ENCODE measurements at places on chromosomes 1 and 21.

DNA sequence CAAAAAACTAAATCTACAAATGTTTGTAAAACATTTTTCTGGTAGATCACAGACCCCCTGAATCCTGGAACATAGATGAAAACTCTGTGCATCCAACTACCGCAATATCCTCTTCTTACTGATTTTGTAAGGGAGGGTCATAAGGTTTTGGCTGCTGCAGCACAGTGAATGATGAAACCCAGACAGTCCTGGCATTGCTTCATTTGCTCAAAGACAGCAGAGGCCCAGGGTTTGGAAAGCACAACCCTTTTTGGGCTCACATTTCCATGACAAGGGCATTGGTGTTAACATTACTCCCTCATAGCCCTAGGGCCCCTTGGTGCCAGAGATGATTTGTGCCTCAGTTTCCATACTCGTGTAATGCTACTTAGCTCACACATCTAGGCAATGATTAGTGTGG, 51.2 kb downstream of the PLXNA2 start:
- DNase-seq, result no peak

- DNase-seq, result no peak
Measured at GRCh38 chr1:18673976-18674375, 43.3 kb downstream of the PAX7 start.

DNA sequence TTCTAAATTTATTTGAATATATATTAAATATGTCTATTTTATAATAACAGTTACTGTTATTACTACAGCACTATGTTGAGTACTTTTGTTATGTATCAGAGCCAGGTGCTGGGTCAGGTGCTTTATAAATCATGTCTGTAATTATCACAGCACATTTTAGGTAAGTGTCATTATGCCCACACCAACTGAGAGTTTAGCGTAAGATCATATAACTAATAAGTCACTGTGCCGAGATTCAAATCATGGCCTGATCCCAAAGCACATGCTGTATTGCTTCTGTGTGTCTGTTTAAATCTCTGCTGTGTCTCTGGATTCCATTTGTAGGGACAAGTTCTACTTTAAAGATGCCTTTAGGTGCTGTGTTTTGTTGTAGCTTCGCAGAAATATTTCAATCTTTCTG, 1.9 kb downstream of the GPSM2 start:
- no peak for DNase-seq

DNA sequence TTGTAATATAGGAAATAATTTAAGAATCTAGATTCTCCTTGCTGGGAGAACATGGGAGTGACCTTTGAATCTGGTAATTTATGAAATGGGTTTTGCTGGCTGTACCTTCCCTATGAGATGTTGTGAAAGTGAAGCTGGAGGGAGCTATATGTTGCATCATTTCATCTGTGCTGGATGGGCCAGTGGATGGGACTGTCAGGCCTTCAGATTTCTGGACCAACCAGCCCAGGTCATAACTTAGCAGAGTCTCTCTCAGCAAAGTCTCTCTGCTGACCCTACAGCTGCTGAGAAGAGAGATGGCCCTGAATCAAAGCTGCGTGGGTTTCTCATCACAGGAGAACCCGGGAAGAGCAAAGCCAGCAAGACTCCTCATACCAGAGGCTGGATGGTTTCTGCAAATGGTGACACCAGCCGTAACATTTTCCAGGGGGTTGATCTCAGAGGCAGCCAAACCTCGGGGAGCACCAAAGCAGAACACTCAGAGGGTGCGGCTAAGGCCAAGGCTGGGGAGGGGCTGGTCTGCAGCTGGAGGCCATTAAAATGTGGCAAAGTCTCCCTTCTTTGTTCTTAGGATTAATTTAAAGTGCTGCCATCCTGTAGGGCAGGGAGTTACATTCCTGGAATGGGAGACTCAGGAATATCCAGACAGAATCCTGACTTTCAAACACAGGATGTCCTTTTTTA, 18.2 kb upstream of the PTGFRN start:
- DNase-seq, result no peak

DNA sequence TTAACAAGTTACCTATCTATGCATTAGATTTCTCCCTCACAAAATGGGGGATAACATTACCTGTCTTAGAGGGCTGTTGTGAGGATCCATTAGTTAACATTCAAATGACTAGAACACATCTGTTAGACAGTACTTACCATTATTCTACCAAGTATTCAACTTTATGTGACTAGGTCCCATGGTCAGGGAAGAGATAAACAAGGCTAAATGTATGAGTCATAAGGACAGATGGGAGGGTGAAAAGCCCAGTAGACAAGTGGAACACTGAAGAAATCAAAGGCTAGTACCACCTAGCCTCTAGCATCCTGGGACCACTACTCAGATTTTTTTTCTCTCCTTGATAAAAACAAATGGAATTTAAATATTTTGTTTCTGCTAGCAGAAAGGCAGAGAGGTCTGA, 9.0 kb upstream of the VHLL start:
- no peak for DNase-seq

DNA sequence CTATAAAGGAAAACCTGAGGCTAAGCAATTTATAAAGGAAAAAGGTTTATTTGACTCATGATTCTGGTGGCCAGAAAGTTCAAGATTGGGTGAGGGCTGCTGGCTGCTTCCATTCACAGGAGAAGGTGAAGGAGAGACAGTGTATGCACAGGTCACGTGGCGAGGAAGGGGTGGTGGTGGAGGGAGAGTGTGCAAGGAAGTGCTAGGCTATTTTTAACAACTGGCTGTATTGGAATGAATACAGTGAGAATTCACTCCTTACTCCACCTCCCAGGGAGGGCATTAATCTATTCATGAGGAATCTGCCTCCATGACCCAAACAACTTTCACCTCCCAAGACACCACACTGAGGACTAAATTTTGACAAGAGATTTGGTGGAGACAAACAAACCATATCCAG, 51.0 kb downstream of the SYDE2 start:
- no peak for DNase-seq

- DNase-seq, result no peak
Measured at GRCh38 chr1:246420300-246420699, 86.8 kb downstream of the SMYD3 start.

GRCh38 chr1:48571303-48571987, 99.4 kb upstream of the SPATA6 start:
- no peak for DNase-seq

- DNase-seq, result no peak
Measured at GRCh38 chr1:153818876-153819275, 43.7 kb downstream of the SLC27A3 start.

DNA sequence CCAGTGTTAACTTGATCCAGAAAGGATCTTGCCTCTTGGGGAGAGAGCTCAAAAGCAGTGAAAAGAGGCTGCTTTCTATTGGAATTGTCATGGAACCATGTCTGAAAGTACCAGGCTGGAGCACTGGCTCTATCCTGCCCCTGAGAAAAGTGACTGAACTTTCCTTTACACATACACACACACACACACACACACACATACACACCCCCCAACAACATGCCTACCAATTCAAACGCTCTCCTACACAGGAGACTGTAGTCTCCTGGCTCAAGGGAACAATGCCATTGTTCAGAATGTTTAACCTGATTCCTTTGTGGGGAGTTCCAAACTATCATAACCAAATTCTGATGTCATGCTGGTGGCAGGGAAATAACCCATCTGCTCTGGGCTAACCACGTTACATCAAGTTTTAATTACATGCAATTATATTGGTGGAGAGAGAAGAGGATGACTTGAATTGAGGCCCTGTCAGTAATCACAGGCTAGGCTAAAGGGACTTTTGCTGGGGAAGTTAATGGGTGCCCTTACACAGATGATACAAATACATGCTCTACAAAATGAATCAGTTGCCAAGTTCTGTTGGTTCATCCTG, 52.3 kb upstream of the DUSP10 start:
- peak; percentile 6 for DNase-seq

DNA sequence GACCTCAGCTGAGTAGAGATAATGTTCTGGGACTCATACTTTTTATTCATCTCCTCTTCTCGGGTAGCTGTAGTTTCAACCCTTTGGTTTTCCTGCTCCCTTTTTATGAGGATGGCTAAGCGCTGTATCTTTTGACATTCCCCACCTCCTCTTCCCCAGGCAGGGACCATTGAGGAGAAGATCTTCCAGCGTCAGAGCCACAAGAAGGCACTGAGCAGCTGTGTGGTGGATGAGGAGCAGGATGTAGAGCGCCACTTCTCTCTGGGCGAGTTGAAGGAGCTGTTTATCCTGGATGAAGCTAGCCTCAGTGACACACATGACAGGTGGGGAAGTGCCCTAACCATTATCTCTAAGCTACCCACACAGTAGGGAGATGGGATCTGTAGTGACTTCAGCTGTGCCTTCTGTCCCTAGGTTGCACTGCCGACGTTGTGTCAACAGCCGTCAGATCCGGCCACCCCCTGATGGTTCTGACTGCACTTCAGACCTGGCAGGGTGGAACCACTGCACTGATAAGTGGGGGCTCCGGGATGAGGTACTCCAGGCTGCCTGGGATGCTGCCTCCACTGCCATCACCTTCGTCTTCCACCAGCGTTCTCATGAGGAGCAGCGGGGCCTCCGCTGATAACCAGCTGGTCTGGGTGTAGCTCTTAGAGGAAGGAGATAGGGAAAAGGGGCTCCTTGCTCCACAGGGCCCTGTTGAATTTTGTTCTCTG, 25.6 kb downstream of the LRRC41 start:
- no peak for DNase-seq

GRCh38 chr1:172446547-172446946, 2.7 kb upstream of the PIGC start:
- no peak for DNase-seq

DNA sequence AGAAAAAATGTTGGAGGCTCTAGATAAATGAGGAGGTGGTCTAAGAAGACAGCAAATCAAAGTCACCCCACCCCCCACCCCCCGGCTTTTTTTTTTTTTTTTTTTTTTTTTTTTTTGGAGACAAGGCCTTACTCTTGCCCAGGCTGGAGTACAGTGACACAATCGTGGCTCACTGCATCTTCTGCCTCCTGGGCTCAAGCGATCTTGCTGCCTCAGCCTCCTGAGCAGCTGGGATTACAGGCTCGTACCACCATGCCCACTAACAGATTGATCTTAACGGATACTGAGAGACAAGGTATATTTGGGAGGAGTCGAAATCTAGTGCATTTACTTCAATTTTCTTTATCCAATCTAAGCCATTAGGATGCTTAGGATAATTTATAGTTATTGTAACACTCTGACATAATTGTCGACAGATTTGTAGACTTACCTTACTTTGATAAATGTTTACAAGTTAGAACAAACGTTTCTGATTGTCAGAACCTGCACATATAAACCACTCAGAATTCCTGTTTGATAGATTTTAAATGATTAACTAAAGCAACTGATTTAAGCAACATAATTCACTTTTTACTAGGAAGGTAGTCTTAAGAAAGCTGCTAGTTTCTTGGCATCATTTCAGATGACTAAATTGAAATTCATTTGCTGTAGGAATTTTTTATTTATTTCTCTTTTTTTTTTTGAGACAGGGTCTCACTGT, 33.7 kb upstream of the NBL1 start:
- DNase-seq, result no peak

DNA sequence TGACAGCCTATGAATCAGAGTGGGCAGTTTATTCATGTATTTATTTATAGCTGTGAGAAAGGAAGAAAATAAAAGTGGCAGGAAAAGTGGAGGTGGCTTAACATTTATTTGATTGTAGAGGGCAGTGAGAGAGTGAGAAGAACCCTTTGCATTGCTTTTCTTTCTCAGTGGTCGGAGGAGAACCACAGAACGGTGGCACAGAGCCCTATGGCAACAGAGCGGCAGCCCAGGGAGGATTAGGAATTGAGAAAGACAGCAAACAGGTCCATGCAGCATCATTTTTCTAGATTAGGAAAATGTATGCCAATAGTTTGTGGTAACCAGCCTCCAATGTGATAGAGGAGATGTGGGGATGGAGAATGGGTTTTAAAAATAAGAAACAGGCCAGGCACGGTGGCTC, 53.1 kb downstream of the NMNAT2 start:
- no peak for DNase-seq

- DNase-seq, result no peak
Measured at GRCh38 chr1:226047495-226047894, 15.0 kb upstream of the H3-3A start.

DNA sequence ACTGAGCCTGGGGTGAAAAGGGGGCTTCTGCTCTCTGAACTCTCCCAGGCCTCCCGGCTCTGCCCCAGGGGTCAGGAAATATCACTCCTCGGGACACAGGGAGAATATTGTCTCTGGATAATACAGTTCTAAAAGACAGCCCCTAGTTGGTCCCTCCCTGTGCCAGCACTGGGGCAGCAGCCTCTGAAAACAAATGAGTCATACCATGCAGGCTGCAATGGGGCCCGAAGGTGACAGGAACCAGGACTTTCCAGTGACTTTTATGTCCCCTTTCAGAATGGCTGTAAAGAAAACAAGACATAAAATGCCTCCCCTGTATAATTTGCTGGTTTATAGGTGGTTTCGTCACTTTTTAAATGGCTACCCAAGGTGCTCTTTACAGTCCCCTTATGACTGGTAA, 360.0 kb downstream of the NPHP4 start:
- DNase-seq, result no peak

GRCh38 chr1:203402629-203403337, 51.9 kb upstream of the FMOD start:
- no peak for DNase-seq

- no peak for DNase-seq
Measured at GRCh38 chr1:163774978-163775620, 453.3 kb downstream of the NUF2 start.

DNA sequence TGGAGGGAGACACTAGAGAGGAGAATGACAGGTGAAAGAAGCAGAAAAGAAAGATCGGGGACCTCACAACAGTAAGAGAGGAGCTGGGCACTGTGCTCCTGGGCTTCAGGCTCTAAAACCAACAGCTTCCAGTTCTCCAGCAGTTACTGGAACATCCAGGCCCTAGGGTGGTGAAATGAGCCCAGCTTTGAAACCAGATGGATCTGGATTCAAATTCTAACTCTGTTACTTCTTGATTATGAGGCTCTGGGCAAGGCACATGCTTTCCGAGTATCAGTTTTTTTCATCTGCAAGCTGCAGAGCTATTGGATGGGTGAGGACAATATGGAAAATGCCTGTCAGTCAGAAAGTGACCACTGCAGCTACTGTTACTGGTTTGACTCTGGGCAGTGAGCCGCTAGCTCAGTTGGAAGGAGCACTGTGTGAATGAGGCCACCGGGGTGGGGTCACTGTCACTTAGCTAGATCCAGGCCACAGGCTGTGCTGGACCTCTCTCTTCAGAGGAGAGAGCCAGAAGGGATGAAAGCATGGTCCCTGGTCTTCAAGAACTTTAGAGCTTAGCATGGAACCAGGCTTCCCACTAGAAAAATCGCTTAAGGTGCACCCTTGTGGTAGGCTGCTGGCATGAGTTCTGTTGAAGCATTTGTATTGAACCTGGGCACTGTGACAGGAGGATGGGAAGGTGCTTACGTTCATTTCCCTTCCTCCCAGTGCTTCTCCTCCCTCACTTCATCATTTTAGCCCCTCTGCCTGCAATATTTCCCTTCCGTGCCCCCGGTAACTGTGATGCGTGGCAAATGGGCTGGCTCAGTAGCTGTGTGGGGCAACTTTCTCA, 12.2 kb downstream of the PLEKHO1 start:
- DNase-seq, result no peak
